Activated CD4-positive, alpha-beta T cell treated with anti-CD3 and anti-CD28 coated beads, Interleukin-2, Interleukin-6, amounts not matched to agents 100 ng/mL and 50 ng/mL, durations not matched to agents 16 hours and 8 hours (primary cell): ENCODE measurements at places on chromosomes 7 and 10.

- no peak for DNase-seq
Observed at GRCh38 chr7:51589111-51589510, 272.5 kb upstream of the COBL start.

- no peak for DNase-seq
Observed at GRCh38 chr10:103791858-103792257, 63.5 kb downstream of the SH3PXD2A start.

GRCh38 chr7:26653430-26654399 lies 210.7 kb downstream of the SKAP2 start:
- no peak for DNase-seq

GRCh38 chr10:104622598-104623209 lies 18.4 kb upstream of the SORCS3 start:
- DNase-seq, result peak; percentile 9

- no peak for DNase-seq
Observed at GRCh38 chr7:83301416-83301815, 138.7 kb upstream of the PCLO start.

DNA sequence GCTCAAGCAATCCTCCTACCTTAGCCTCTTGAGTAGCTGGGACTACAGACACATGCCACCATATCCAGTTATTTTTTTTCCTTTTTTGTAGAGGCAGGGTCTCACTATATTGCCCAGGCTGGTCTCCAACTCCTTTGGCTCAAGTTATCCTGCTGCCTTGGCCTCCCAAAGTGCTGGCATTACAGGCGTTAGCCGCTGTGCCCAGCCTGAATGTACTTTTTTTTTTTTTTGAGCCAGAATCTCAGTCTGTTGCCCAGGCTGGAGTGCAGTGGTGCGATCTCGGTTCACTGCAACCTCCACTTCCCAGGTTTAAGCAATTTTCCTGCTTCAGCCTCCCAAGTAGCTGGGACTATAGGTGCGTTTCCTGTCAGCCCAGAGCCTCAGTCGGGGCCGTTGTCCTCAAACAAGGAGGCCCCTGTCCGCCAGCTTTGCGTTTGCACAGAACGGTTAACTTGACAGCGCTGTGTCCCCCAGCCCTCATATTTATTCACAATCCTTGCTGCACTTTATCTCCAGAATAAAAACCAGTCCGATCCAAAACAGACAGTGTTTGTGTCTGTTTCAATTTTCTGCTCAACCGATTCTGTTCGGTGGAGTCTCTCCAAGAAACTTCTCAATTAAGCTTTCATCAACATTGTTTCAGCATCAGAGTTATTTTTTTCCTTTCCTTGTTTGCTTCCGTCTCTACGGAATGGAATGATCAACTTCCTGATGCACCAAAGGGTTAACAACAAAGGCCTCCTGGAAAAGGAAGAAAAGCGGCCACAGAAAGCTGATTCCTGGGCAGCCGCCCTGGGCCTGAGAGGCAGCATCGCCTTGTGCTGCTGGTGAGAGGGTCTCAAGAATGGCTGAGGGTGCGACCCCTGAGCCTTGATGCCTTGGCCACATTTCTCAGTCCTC lies 64.5 kb downstream of the PDIA4 start:
- DNase-seq, result no peak

GRCh38 chr10:89138755-89139490 lies 68.2 kb downstream of the CH25H start:
- no peak for DNase-seq

GRCh38 chr7:26479581-26479980 lies 187.9 kb downstream of the SNX10 start:
- DNase-seq, result no peak

DNA sequence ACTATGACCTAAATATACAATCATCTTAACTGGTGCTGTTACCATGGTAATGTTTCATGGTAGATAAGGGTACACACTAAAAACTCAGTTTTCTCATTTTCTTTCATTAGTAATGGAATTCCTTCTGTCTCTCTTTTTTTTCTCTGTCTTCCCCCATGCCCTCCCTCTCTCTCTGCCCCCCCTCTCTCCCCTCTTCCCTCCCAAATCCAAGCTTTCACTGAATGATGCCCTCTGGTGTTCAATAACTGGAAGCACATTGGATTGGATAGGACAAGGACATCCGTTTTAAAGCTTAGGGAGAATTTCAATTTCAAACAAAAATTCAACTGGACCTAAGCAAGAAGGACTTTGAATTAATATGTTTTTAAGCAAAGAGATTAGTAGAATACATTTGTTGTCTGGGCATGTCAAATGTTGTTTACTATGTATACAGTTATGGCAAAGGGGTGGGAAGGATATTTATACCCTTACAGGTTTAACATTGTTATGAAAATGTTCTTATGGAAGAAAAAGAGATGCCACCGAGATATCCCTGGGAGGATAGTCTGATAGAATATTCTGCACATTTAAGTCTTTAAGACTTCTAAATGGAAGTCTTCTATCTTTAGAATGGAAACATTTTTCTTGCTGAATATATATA lies 6.1 kb downstream of the CHRM2 start:
- DNase-seq, result no peak

DNA sequence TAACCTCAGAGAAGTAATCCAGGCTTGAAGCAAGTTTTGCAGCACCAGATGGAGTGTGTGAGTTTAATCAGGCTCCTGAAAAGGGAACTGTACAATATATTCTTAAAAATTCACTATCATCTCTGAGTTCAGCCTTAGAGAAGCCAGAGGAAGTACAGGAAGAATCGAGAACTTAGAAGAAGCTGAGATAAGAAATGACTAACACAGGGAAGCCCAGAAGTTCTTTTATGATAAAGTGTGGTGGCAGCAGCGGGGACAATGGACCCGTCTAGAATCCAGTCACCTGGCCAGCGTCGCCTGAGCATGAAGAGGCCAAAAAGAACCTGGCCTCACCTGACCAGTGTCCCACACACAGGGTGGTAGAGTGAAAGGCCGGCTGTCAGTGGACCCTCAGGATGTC lies 161.0 kb downstream of the USP6NL start:
- no peak for DNase-seq

DNA sequence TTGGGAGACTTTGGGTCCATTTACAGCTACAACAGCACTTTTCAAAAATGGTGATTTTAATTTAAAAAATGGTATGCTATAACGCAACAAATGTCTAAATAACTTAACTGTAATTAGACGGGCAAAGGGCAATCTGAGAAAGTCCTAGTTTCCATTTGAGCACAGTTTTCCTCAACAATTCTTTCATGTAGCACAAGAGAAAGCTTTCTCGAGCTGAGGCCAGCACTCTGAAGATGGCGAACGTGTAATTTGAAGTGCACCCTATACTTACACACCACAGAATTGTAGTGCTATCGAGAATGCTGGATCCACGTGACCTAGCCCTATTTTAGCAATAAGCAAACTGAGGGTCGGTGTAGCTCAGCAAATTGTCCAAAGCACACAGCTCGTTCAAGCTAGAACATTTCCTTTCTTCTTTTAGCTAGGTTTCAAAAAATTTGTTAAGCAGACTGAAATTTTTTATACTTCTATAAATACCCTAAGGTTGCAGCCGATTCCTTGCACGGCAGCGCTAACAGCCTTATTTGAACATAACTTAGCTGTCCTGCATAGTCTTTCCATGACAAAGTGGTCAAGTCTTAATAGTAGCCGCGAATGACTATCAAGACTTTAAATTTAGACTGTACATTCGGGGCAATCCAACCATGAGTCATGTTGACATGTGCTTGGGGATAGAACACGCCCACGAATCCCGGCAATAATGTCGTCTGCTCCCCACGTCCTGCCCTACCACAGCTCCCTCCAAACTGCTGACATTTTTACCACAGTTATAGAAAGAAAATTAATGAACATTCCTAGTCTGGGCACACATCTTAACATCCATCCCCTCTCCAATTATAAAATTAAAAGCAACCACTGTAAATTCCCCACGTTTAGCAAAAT lies 10.0 kb downstream of the KLF6 start:
- no peak for DNase-seq

DNA sequence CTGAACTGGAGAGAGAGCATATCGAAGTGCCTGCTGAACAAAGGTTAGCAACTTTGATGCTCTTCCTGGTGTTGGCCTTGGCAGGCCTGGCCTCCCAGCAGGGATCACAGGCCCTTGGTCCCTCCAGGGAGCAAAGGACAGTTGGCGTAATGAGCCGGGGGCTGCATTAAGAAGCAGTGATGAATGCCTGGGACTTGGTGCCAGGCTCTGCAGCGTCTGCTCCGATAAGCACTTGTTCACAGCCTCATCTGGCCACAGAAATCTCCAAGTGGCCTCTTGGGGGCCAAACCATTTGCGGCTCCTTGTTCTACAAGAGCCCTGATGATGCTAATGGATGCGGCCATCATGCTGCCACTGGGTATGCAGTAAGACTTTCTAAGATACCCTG lies 31.8 kb downstream of the CRHR2 start:
- DNase-seq, result no peak

GRCh38 chr7:84446991-84447480 lies 252.4 kb upstream of the SEMA3A start:
- DNase-seq, result no peak

DNA sequence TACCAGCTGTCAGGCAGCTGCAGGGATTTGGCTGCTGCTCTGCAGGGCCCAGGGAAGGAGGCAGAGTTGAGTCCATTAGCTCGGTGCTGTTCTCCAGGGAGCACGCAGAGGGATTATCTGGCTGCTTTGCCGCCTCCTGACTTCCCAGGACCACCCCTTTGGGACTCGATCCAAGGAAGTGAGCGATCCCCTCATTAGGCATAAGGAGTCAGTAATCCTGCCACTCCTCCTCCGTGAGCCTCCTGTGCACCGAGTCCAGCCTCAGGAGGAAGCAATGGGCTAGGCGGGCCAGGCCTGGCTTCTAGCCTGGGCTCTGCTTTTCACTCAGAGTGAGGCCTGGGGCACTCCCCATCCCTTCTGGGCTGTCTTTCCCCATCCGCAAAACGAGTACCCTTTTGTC lies 417.9 kb downstream of the RPS24 start:
- no peak for DNase-seq

- peak; percentile 50 for DNase-seq
Observed at GRCh38 chr10:70053841-70054288, 1.2 kb downstream of the MACROH2A2 start.

DNA sequence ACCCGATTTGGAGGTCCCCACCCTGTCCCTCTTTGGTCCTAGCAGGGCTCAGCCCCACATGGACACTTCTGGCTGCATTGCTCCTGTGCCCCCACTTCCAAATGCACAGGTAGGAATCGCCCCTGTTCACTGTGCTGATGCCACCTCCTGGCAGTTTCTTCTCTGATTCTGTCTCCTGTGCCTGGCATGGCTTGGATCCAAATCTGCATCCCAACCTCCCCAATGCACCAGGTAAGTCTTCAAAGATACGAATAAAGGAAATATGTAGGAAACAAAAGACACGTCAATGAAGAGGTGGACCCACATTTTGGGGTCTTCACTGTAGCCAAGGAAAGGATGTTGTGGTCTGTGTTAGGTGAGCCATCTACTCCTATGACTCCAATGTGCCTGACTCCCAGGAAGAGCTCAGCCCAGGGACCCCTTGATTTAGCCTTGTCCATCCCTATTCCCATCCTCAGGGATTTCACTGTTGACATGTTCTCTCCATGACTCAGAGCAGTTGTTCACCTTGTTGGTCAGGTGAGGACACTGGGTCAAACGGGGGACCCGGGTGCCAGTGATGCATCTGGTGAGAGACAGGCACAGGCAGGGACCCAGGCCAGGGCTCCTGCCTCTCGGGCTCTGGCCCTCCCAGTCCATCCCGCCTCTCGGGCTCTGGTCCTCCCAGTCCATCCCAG lies 341.8 kb downstream of the CXCL12 start:
- no peak for DNase-seq

DNA sequence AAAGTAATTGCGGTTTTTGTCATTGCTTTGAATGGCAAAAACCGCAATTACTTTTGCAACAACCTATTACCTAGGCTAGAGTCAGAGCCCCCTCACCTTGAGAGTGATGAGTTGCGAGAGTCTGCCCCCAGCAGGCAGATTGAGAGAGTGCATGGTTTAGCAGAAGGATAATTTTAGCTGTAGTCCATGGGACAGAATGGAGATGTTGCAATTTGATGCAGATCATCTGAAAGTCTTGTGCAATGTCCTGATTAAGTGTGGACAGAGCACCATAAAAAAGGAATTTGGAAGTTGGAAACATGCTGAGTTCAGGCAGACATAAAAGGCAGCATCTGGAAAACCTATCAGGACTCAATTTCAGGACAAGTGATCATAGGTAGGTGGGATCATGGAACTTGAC lies 48.7 kb downstream of the GPR141 start:
- DNase-seq, result peak; percentile 35

DNA sequence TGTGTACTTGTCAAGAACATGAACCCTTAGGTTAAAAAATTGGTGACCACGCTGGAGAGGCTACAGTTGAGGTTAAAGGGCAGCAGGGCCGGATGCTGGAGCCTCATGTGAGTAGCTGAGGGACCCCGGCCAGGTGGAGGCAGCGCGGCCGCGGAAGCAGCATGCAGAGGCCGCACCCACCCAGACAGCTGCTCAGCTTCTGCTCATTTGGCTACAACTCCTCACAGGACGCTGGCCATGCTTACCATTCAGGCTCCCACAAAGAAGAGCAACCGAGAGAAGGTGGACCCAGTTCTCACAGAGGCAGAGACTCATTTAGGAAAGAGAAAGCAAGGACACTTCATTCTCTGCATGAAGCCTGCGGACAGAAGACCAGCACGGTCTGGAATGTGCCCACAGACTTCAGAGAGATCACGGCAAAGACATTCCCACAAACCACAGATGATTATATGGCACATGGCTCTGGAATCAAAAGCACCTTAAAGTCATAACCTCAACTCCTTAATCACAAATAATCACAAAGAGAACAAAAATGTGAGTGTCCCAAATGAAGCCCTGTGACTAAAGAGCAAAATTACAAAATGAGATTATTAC lies 94.4 kb downstream of the VOPP1 start:
- no peak for DNase-seq

GRCh38 chr10:125060826-125061556 lies 99.4 kb downstream of the CTBP2 start:
- peak; percentile 45 for DNase-seq

DNA sequence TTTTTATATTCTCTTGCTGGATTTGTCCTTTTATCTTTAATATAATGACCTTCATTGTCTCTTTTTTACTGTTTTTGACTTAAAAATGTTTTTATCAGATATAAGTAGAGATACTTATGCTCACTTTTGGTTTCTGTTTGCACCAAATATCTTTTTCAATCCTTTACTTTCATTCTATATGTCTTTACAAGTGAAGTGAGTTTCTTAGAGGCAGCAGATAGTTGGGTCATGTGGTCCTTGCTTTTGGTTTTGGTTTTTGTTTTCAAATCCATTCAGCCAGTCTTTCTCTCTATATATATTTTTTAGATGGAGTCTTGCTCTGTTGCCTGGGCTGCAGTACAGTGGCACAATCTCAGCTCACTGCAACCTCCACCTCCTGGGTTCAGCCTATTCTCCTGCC lies 932.4 kb upstream of the LRRTM3 start:
- no peak for DNase-seq
